ENCODE measurements at places on chromosomes 3 and 15.

DNA sequence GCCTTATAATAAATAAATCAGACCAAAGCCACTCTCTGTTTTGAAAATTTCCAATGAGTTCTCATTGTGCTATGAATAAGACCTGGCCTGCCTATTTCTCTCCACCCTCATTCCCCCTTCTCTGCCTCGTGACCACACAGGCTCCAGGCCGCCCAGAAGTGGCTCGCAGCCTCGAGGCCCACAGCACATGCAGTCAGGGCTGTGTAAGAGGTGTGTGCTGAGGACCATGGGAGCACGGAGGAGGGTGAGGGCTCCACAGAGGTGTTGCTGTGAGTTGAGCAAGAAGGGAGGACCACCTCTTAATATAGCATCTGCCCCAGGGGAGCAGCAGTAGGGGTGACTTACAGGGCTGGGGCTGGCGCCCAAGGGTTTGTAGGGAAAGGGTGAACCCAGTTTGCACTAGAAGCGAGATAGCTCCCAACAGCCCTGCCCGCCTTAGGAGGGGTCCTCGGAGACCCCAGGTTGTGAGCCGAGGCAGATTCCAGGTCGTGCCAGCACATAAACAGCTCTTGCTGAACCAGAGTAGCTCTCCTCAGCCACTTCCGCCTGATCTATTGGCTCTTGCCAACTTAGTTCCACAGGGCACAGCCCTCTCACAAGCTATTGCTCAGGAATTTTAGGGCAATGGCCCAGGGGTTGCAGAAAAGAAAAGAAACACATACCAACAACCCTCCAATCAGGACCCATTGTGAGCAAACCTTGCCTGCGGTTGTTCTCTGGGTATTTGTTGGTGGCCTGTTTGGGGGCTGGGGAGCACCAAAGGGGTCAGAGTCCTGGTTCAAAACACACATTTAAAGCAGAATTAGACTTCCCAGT, 117.7 kb downstream of the MYLK start:
- DNase-seq, result no peak

GRCh38 chr15:44668921-44669320, 5.5 kb upstream of the SPG11 start:
- no peak for DNase-seq

DNA sequence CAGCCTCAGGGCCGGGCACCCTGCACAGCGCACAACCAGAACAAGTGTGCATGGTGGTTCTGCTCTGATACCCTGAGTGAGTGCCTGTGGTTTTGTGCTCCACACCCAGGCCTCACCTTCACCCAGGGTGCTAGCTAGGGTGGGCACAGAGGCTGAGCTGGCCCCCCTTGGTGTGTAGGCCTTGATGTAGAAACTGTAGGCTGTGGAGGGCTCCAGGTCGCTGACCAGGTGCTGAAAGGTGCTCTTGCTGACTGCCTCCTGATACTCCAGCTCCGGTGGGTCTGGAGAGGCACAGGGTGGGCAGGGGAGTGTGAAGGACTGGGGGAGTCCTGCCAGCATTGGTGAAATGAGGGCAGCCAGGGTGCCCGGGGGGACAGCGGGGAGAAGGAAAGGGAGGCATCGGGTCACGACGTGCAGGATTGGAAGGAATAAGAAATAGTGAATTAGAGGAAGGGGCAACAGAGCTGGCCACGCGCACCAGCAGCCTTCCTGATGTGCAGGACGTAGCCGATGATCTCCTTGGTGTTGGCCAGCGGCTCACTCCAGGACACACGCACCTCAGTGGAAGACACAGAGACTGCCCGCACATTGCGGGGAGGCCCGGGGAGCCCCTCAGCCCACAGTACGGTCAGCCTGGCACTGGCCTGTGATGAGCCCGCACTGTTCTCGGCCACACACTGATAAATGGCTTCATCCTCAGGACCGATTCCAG, 26.6 kb downstream of the RNU5B-1 start:
- no peak for DNase-seq

- no peak for DNase-seq
Measured at GRCh38 chr3:13674538-13675185, 125.7 kb downstream of the FBLN2 start.

GRCh38 chr15:41928637-41929620, 35.1 kb upstream of the SPTBN5 start:
- no peak for DNase-seq

GRCh38 chr3:102682741-102683140, 247.9 kb downstream of the ZPLD1 start:
- DNase-seq, result no peak

GRCh38 chr3:29515451-29515850, 234.6 kb downstream of the RBMS3 start:
- DNase-seq, result peak; percentile 2

GRCh38 chr3:168467115-168467714, 371.5 kb upstream of the GOLIM4 start:
- no peak for DNase-seq

DNA sequence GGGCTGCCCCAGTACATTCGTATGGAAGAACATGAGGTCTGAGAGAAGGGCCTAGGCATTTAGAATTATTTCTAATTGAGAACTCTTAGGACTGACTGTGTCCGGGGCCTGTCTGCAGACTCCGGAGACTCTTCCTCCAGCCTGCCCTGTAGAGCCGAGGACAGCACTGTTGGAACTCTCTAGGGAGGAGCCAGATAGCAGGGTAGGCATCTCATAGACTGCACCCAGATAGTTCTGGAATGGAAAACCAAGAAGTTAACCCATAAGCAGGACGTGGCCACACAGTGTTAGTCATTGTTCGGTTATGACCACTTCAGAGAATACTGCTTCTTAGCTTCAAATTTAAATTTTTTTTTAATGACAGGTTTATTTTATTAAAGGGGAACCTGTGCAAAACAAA, 59.5 kb downstream of the SNRK start:
- DNase-seq, result no peak

DNA sequence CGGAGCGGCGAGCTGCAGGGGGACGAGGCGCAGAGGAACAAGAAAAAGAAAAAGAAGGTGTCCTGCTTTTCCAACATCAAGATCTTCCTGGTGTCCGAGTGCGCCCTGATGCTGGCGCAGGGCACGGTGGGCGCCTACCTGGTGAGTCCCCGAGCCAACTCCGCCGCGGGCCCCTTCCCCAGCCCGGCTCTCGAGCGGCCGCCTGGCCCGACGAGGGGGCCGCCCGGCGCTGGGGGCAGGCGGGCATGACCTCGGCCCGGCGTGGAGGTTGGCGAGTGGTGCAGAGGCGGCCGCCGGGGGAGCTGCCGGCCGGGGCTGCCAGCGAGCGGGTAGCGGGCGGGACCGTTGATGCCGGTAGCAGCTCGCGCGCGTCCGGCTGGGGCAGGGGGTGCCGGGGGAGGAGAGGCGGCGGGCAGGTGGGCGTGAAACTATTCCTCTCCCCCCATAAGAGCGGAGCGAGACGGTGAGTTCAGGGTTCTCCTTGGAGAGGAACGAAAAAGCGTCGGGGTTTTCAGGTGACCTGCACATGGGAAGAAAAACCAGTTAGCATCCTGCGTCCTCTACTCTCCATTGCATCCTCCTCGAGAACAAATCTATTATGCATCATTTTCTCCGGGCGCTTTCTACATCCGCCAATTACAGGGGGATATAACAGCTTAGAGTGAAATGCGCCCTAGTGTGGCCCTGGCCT, 585 bp downstream of the SLCO3A1 start:
- DNase-seq, result peak; percentile 16

DNA sequence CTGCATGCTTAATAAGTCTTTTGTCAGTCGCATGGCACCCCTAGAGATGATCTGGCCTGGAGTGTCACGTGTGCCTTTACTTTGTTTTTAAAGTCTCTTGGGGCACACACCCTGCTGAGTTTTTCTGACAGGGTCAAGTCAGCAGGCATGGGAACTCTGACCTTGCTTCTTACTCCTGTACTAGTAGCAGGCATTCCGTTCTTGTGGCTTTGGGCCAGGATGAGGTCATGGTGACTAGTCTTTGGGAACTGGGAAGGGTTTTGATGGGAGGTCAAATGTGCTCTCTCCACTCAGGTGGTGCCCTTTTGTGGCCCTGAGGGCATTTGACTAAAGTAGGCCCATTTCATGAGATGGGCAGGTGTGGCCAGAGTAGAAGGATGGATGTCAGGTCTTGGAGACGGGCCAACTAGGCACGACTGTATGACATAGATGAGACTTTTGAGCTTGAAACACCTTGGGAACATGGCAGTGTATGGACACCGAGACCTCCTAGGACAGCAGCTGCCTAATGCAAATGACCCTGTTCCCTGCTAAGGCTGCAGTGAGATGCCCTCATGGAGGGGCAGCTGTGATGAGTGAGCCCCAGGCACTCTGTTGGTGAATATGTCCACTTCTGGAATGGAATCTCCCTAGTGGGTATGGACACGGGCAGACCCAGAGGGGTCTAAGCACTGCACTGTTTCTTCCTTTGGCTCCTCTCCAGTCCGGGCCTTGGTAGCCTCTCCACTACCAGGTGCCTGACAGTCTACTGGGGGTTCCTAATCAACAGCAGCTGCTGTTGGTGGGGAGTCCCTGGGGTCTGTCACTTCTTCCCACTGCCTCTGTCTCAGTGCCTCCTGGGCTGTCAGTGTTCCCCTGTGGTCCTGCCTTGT, 16.4 kb downstream of the SRPRB start:
- DNase-seq, result no peak

DNA sequence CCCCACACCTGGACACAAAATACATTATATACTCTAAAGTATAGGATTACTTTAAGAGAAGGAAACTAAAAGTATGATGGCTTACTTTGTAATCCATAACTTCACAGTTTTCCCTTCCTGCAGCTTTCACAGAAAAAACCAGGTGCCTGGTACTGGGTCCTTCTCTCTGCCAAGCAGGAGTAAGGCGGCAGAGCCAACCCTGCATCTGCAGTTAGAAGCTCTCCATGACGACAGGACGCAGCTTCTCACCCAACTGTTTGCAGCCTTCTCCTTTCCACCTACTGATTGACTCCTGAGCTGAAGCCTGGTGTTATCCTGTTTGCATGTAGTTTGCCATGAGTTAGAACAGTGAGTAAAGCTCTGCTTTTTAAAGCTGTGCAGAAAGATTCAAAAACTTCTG, 6.7 kb downstream of the MRAS start:
- no peak for DNase-seq

- DNase-seq, result no peak
Measured at GRCh38 chr3:147297761-147298350, 108.5 kb downstream of the ZIC4 start.

- DNase-seq, result no peak
Measured at GRCh38 chr3:126477061-126477380, 1.3 kb upstream of the ZXDC start.

DNA sequence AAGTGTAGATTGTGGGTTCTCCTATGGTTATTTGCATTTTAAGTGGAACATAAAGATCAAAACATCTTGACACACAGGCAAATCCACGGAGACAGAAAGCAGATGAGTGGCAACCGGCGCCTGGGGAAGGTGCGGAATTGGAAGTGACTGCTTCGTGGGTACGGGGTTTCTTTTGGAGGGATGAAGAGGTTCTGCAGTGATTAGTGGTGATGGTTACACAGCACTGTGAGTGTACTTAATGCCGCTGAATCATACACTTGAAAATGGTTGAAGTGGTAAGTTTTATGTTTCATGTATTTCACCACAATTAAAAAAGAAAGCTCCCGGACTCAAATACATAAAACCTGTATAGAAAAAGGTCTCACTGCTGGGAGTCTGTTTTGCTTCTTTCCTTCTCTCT, 18.5 kb upstream of the VPS33B start:
- DNase-seq, result peak; percentile 14

DNA sequence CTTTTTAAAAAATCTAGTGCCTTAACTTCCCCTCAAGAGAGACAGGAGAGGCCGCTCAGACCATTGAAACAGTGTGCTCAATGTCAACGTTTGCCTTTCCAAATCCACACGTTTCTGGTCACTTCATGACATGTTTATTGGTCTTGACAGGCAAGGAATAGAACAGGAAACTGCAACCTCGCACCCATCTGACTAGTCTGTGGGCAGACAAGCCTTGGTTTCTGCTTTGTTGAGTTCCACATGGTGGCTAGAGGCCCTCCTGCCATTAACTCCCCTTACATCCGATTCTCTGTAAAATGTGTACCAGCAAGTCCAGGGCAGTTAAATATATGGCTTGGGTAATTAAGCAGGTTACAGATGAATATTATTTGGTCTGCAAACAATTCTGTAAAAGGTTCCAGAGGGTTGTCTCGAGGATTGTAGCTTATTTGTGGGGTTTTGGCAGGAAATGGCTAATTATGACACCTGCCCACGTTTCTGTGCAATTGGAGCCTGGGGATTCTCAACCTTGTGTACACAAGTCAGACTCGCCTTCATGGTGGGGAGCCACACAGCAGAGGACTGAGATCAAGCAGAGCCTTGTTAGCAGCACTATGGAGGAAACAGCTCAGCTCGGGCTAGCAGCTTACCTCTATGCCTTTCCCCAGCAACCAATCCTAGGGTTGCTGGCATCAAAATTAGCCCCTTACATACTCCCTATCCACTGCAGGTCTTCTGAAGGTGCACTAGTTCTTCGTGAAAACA, 317.5 kb upstream of the IGF1R start:
- no peak for DNase-seq

DNA sequence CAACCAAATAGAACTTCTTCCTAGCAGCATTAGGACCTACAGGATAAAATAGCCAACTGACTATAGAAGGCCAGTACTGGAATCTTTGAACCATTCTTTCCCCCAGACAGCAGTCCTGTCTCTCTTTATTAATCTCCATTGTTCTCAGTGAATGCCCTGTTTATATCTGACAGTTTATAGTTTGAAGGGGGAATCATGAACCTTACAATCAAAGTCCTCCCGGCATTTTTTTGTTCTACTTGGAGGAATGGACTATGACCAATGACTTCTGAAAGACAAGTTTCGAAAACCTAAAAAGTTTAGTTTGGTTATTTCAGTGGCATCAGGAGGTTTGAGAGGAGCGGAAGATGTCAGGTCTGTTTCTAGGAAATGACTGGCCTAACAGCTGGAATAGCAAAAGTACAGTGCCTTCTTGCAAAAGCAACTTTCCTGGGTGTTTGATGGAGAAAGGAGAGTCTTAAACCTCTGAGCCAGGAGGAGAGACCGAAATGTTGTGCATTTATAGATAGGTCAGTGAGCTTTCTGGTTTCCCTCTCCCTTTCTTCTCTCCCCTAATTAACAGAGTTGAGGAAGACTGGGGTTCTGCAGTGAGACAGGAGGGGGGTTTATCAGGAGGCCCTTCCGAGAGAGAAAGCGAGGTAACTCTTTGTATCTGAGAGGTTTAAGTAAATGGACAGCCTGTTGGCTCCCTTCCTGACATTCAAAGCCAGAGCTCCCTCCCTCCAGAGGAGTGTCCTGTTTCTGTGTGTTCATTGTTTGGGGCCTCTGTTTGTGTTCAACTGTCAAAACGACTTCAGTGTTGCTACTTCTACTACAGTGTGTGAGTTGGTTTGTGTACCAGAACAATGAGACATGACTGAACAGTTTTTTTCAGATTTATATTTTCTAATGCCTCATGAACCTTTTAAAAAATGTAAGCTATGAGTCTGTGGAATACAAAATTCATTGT, 383.0 kb upstream of the RARB start:
- DNase-seq, result no peak

DNA sequence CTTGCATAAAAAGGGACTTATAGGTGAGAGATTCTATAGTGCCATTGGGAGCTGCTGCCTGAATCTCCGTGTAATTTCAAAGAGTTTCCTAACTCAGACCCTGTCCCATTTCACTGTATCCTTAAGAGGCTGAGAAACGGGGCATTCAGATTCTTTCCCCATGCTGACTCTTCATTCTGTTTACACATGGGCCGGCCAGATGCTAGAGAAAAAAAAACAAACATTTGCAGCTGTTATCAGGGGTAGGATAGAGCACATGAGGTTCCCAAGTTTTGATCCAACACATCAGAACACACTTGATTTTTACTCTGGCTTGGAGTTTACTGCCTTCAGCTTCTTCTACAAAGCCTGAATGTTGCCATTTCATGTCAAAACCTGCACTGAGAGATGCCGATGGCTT, 215.9 kb upstream of the TPRG1 start:
- DNase-seq, result no peak

GRCh38 chr3:160992712-160993111, 112.4 kb downstream of the B3GALNT1 start:
- DNase-seq, result no peak

Data from NCI-H510A treated with DMSO at 0.1 percent for 48 hours (cell line).